Naive thymus-derived CD4-positive, alpha-beta T cell (primary cell): ENCODE measurements at places on chromosomes 6 and 20. TPM values are rescaled to one million over a fixed set of nuclear protein-coding genes. Genes with fewer than 3 reads are reported as not detected.

The GPX5 gene
- total RNA-seq = not detected in 2 replicates

The TTK gene
- total RNA-seq = 0.13 TPM

The RRAGD gene
- total RNA-seq = 7.4 TPM

- no peak overlapping the region for H3K4me3 ChIP-seq
- no peak for DNase-seq
- no peaks in the 10 kb centered on the region for H3K27me3 ChIP-seq
- no peak overlapping the region for H3K27ac ChIP-seq
- H3K36me3 ChIP-seq = no peaks in the 10 kb centered on the region
- H3K4me1 ChIP-seq = no peaks in the 10 kb centered on the region
Observed at GRCh38 chr6:41216616-41217015, 11.5 kb upstream of the TREML4 start.

GRCh38 chr20:483815-484644 lies 21.7 kb upstream of the TBC1D20 start:
- peaks cover 10% of the 10 kb centered on the region for H3K36me3 ChIP-seq
- no peak overlapping the region for H3K4me3 ChIP-seq
- no peak overlapping the region for H3K27ac ChIP-seq
- DNase-seq = no peak

DNA sequence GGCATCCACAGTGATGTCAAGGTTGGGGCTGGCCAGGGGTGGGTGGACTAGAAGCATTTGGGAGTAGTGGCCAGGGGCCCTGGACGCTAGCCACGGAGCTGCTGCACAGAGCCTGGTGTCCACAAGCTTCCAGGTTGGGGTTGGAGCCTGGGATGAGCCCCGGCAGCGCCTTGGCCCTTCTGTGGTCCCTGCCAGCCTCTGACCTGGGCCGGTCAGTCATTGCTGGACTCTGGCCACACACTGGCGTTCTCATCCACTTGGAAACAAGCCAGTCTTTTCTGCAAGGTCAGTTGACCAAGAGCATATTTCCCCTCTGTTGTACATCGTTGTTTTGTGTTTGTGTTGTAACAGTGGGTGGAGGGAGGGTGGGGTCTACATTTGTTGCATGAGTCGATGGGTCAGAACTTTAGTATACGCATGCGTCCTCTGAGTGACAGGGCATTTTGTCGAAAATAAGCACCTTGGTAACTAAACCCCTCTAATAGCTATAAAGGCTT lies 8.4 kb downstream of the PSMA7 start:
- H3K27ac ChIP-seq = peak overlapping the region; percentile 31
- H3K4me3 ChIP-seq = no peak overlapping the region
- H3K4me1 ChIP-seq = no peaks in the 10 kb centered on the region
- no peaks in the 10 kb centered on the region for H3K27me3 ChIP-seq

DNA sequence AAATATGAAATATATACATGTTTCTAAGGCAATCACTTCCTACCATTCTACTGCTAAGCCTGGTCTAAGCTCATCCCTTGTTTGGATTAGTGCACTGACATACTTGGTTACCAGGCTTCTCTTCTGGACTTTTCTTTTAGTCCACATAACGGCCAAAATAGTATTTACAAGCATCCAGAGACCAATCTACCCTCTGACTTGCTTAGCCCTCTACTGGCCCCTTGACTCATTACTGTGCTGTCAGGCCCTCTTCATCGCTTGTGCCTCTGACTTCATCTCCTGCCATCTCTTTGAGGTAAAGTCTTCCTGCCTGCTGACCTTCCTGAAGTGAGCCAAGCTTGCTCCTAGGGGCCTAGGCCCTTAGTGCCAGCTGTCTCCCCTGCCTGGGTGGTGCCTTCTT lies 35.1 kb downstream of the TULP4 start:
- peaks cover 3% of the 10 kb centered on the region for H3K4me1 ChIP-seq
- H3K27me3 ChIP-seq = no peaks in the 10 kb centered on the region
- no peaks in the 10 kb centered on the region for H3K36me3 ChIP-seq
- DNase-seq = no peak

GRCh38 chr20:57173041-57173440 lies 93.4 kb downstream of the BMP7 start:
- no peaks in the 10 kb centered on the region for H3K27me3 ChIP-seq
- no peak for DNase-seq
- H3K27ac ChIP-seq = no peak overlapping the region
- H3K4me3 ChIP-seq = no peak overlapping the region
- H3K36me3 ChIP-seq = no peaks in the 10 kb centered on the region

- H3K36me3 ChIP-seq = no peaks in the 10 kb centered on the region
- H3K4me1 ChIP-seq = no peaks in the 10 kb centered on the region
- H3K4me3 ChIP-seq = no peak overlapping the region
- DNase-seq = no peak
- H3K27ac ChIP-seq = no peak overlapping the region
Observed at GRCh38 chr20:873875-874607, 40.5 kb downstream of the FAM110A start.

DNA sequence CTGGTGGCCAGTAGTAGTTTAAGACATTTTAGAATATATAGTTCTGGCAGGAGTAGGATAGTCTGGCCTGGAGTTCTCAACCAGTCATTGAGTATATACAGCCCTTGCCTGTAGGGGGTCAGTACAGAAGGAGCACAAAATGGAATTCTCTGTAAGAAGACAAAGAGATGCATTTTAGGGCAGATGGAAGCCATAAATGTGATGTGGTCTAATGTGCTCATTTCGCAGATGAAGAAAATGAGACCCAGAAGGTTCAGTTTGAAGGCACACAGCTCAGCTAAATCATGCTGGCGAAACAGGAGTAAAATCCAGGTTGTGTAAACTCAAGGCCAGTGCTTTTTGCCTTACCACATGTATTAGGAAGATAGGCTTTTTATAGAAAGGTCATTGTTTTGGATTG lies 29.6 kb downstream of the QKI start:
- no peak overlapping the region for H3K27ac ChIP-seq
- no peak overlapping the region for H3K4me3 ChIP-seq
- H3K27me3 ChIP-seq = no peaks in the 10 kb centered on the region

GRCh38 chr20:44481719-44482416 lies 6.2 kb downstream of the TTPAL start:
- H3K4me3 ChIP-seq = no peak overlapping the region
- peaks cover 8% of the 10 kb centered on the region for H3K36me3 ChIP-seq
- peaks cover 1% of the 10 kb centered on the region for H3K4me1 ChIP-seq

DNA sequence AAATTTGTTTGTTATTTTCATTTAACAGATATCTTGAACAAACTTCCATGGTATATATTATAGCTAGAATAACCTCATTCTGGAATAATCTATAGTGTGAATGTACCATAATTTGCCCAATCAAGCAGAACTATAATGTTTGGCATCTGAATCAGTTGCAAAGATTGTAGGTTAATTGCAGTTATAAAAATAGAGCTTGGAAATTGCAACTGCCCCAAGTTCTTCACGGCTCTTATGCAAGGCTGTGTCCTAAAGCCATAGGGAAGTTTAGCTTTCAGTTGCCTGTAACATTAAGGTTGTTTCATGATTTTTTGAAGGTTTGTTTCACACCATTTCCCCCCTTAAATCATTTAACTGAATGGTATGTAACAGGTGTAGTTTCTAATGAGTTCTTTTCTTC lies 19.4 kb downstream of the NQO2 start:
- DNase-seq = no peak
- no peaks in the 10 kb centered on the region for H3K36me3 ChIP-seq
- no peak overlapping the region for H3K4me3 ChIP-seq
- peaks cover 7% of the 10 kb centered on the region for H3K4me1 ChIP-seq
- no peaks in the 10 kb centered on the region for H3K27me3 ChIP-seq
- H3K27ac ChIP-seq = no peak overlapping the region

GRCh38 chr6:109059571-109060021 lies 35.0 kb downstream of the SESN1 start:
- no peak overlapping the region for H3K4me3 ChIP-seq
- DNase-seq = peak; percentile 40
- no peaks in the 10 kb centered on the region for H3K36me3 ChIP-seq
- H3K27me3 ChIP-seq = no peaks in the 10 kb centered on the region
- peaks cover 19% of the 10 kb centered on the region for H3K4me1 ChIP-seq

DNA sequence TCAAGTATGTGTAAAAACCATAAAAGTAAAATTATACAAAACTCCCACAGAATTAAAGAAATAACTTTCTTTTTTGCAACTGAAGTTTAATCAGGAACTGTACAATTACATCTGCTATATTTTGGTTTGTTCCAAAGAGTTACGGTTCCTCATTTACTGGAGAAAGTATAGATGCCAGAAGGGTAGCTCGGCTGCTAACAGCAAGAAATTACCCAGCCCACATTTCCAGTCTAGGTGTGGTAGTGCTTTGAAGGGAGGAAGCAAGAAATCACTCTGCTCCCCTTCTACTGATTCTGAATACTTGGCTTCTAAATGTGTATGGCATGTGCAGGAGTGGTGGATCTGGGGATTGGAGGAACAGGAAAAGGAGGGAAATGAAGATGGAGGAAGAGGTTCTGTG lies 441.3 kb downstream of the CDC5L start:
- H3K36me3 ChIP-seq = peaks cover 7% of the 10 kb centered on the region
- no peak for DNase-seq
- peaks cover 14% of the 10 kb centered on the region for H3K4me1 ChIP-seq
- no peak overlapping the region for H3K27ac ChIP-seq
- H3K27me3 ChIP-seq = no peaks in the 10 kb centered on the region

DNA sequence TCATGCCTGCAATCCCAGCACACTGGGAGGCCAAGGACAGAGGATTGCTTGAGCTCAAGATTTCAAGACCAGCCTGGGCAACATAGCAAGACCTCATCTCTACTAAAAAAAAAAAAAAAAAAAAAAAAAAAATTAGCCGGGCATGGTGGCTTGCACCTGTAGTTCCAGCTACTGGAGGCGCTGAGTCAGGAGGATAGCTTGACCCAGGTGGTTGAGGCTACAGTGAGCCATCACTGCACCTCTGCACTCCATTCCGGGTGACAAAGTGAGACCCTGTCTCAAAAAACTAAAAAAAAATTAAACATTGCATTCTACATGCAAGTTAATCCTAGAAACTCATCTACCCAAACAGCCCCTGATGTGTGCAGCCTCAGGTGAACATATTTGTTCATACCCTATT lies 7.3 kb upstream of the TRAM2 start:
- no peaks in the 10 kb centered on the region for H3K36me3 ChIP-seq
- no peaks in the 10 kb centered on the region for H3K27me3 ChIP-seq
- H3K4me1 ChIP-seq = no peaks in the 10 kb centered on the region
- DNase-seq = no peak
- H3K4me3 ChIP-seq = no peak overlapping the region

- no peak overlapping the region for H3K27ac ChIP-seq
- no peak overlapping the region for H3K4me3 ChIP-seq
- H3K4me1 ChIP-seq = no peaks in the 10 kb centered on the region
- no peaks in the 10 kb centered on the region for H3K27me3 ChIP-seq
Observed at GRCh38 chr6:15023448-15023847, 222.4 kb upstream of the JARID2 start.

- no peak for DNase-seq
- no peaks in the 10 kb centered on the region for H3K36me3 ChIP-seq
- no peaks in the 10 kb centered on the region for H3K4me1 ChIP-seq
- no peak overlapping the region for H3K27ac ChIP-seq
- H3K27me3 ChIP-seq = no peaks in the 10 kb centered on the region
- no peak overlapping the region for H3K4me3 ChIP-seq
Observed at GRCh38 chr6:157263146-157263545, 60.2 kb downstream of the TMEM242 start.
